Dorsolateral prefrontal cortex (tissue), 122 donors: ENCODE measurements at places on chromosomes 4 and X.

DNA sequence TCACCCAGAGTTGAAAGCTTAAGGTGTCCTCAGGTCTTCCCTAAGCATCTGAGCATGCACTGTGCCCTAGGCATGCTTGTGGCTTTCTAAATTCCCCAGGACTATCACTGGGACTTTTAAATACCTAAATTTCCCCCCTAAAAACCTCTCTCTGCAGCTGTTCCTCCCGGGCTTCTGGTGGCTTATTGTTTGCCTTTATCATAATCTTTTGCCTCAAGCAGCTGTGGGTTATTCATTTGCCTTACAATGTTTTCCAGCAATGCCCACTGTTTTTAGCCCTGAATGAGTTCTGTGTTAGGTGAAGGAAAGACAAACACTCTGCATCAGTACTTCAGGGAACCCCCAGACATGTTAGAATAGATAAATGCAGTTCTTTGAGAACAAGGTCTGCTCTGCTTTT lies 455.0 kb downstream of the ZIC3 start:
- no peak for DNase-seq

GRCh38 chrX:123170546-123170945 lies 13.5 kb upstream of the GRIA3 start:
- DNase-seq, result no peak

DNA sequence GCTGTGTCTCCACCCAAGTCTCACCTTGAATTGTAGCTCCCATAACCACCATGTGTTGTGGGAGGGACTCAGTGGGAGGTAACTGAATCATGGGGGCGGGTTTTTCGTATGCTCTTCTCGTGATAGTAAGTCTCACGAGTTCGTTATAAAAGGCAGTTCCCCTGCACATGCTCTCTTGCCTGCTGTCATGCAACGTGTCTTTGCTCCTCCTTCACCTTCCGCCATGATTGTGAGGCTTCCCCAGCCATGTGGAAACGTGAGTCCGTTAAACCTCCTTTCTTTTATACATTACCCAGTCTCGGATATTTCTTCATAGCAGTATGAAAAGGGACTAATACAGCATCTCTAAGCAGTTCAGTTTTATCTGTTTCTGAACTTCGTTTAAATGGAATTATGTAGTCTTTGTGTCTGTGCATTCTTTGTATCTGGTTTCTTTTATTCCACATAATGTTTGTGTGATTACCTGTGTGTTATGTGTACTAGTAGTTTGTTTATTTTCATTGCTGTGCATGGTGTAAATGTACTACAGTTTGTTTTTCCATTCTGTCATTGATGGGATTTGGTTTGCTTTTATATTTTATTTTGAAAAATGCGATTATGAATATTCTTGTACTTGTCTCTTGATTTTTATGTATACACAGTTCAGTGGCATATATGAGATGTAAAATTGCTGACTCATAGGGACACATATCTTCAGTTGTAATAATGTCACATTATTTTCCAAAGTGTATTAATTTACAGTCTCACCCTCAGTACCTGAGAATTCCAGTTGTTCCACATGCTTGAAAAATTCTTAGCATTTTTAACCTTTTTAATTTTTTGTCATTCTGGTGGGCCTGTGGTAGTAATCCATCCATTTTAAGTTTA lies 304.9 kb downstream of the GBA3 start:
- DNase-seq, result no peak

- no peak for DNase-seq
Measured at GRCh38 chrX:38606821-38607220, 45.5 kb downstream of the TSPAN7 start.

DNA sequence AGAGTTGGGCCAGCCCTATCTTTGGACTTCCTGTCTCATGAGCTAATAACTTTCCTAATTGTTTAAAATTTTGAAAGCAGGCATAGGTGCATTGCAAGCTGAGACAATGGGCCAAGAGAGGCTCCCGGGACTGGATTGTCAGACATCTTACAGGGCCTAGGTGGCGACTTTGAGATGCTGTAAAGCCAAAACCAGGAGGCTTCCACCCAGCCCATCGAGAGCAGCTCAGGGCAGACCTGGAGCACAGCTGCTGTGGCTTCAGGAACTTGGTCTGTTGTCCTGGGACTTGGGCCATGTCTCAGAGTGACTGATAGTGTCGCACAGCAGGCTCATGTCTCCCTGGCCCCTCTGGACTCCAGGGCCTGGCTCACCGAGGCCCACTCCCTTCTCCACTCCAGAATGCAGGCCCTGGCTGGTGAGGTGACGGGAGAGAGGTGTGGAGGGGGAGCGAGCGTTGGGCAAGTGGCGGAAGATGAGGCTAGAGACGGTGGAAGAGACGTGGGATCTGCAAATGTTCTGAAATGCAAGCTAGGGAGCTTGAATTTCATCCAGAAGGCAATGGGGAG lies 24.1 kb upstream of the MTM1 start:
- no peak for DNase-seq

DNA sequence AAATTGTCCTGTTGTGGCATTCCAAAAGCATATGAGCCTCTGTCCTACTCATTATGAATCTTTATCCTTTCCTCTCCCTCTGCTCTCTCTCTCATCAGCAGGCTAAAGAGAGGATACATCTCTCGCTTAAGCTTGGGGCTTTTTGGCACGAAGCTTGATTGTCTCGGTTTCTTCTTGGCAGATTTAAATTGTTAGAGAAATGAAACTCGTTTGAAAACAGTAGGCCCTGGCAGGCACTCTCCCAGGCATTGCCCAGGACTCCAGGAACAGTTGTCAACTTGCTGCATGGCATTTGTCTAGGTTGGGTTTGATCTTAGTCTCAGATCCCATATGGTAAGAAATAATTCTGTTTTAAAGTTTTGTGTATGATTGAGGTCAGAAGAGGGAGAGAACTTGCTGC lies 35.5 kb downstream of the NAA11 start:
- DNase-seq, result no peak
